Activated naive CD4-positive, alpha-beta T cell treated with Interleukin-2 at 50 U/mL for 16 hours (primary cell): ENCODE measurements at places on chromosomes 11 and 22.

DNA sequence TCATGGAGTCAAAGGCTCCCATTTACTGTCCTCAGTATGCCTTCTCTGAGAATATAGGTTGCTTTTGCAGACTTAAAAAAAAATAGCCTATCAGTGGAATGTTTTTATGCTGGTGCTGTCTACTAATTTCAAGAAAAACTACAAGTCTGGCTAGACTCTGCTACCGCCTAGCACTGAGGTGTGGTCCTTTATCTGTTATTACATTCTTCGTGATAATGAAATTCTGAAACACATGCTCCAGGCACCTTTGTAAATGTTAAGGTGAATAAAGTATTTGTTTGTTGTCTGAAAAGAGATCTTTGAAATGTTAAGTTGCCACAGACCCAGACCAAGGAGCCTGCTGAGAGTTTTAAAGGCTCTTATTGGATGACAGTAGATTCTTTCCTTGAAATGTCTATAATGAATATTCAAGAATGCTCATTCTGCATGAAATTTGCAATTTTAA, 95.3 kb downstream of the DBX1 start:
- no peak for DNase-seq

DNA sequence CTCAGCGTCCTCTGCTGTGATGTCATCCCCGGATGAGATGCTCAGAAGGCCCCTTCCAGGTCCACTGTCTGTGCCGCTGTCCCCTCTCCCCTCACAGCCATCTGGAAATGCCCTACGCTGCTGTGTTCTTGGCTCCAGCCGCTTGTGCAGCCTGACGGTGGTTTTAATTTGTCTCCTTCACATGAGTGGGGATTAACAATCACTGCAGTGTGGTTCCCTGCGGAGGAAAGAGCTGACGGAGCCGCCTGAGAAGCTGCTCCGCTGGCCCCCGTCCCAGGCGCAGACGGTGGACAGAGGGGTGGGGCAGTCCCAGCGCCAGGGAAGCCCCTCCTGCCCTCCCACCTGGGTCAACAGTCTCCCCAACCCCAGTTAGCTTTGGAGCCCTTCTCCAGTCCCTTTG, 67.5 kb upstream of the PHF21B start:
- no peak for DNase-seq

- no peak for DNase-seq
These were observed 4.8 kb downstream of the PKP3 start for GRCh38 chr11:398826-399225.

- no peak for DNase-seq
These were observed 89.2 kb downstream of the RTL6 start for GRCh38 chr22:44408829-44409192.

DNA sequence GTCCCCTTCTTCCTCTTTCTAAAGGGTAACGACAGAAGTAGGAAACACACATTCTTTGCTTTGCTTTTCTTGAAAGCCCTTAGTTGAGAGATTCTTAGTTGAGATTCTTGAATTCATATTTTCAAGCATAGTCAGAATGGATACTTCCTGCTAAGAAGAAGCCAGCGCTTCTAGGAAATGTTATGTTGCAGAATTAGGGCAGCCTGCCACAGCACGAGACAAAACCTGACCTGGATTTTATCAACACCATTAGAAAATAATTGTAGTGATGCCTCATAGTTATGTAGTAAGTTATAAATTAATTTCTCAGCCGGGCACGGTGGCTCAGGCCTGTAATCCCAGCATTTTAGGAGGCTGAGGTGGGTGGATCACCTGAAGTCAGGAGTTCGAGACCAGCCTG, 37.9 kb upstream of the NUP160 start:
- peak; percentile 29 for DNase-seq

DNA sequence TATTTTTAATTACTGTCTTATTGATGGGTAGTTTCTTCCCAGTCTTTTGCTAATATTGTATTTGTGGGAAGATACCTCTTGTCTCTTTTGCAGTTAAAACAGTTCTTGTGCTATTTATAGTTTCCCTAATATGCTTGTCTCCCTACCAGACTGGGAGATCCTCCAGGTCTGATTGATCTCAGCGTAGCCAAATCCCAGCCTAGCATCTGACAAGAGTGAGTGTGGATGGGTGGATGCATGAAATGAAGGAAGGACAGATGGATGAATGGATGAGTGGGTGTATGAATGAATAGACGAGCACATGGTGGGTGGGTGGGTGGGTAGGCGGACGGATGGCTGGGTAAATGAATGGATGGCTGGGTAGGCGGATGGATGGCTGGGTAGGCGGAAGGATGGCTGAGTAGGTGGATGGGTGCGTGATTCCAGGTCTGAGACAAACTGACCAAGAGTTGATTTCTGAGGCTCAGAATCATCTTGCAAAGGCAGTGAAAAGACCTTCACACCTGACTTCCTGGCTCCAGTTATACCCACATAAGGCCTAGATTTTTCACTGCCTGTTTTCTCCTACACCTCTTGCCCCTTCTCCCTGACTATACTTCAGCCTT, 11.4 kb downstream of the DNAJB13 start:
- DNase-seq: no peak

- no peak for DNase-seq
These were observed 526.7 kb downstream of the NTM start for GRCh38 chr11:131896978-131897615.

GRCh38 chr22:24827296-24827695, 21.3 kb downstream of the SGSM1 start:
- no peak for DNase-seq

GRCh38 chr11:116925050-116925449, 87.6 kb upstream of the APOA1 start:
- peak; percentile 15 for DNase-seq

DNA sequence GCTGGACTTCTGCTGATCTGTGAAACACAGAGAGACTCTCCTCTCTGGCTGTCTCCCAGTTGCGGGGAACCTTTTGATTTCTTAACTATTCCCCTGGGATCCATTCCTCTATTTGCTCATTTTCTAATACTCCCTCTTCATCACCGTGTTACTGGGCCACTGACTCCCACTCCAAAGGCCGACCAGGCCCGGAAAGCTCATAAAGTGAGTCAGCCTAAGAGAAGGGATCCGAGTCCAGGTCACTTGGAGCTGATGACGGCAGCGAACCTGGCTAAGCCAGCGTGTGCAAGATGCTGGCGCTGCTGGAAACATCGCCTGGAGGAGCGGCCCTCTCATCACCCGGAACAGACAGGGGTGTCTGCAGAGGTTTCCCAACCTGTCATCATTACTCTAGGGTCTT, 112.8 kb downstream of the FBXO7 start:
- no peak for DNase-seq

DNA sequence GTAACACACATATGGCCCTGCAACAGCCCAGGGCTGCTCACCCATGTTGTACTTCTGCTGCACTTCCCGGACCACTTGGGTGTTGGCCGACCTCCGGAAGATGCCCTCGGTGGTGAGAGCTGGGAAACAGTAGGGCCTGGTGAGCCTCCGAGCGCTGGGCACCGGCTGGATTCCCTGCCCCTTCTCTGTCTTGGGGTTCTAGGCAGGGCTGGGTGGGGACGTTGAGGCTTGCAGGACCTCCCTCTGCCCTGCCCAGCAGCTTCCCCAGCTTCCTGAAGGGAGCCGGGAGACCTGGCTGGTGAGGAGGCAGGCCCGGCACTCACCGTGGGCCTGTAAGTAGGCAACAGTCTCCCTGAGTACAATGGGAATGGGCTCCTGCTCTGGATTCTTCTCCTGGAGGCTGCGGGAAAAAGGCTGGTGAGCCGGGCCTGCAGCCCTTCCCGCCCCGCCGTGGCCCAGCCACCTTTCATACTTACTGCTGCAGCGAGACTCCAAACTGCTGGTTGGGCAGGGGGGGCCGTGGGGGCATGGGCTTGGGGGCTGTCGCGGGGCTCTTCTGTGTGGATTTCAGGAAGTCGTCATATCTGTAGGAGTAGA, 20.2 kb downstream of the ARHGAP1 start:
- no peak for DNase-seq

DNA sequence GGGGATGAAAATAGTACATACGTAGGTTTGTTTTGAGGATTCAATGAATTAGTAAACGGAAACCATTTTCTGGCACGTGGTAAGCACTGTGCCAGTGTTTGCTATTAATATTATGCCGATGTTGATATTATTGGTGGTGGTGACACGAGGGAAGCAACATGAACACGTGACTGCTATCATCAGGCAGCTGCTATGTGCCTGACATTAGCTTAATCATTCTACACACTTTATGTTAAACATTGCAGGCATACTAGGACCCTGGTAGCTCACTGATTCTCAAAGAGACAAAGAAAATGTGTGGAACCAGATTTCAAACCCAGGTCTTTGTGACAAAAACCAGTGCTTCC, 656 bp downstream of the SRRD start:
- DNase-seq: peak; percentile 16

DNA sequence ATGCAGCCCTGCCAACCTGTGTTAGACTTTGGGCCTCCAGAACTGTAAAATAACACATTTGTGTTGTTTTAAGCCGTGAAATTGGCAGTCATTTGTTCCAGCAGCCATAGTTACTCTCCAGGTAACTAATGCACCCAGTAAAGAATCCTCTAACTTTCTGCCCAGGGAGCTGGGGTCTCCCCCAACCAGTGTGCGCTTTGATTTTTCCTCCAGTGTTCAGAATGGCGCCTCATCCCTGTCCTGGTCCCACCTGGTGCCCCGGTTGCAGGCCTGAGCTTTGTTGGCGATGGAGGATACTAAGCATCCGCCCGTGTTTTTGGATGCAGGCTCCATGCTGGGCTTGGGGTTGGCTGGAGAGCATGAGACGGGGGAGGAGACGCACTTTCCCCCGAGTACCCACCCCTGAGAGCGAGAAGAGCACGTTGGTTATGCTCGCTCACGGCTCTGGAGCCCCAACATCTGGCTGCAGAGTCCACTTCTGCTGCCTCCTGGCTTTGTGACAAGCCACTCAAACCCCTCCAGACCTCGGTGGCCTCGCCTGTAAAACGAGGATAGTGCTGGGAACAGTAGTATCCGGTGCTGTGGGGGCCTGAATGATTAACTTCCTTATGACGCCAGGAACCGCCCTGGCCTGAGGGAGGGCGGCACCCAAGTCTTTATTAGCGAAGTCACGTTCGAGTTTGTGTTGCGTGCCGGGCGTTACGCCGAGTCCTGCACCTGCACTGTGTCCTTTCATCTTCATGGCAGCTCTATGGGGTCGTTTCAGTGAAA, 25.8 kb downstream of the MRGPRD start:
- no peak for DNase-seq

GRCh38 chr11:132006884-132007580, 636.6 kb downstream of the NTM start:
- DNase-seq: no peak

GRCh38 chr11:60895687-60896086, 10.7 kb downstream of the PRPF19 start:
- no peak for DNase-seq

- peak; percentile 66 for DNase-seq
These were observed 6.4 kb downstream of the DGKZ start for GRCh38 chr11:46353698-46354097.

GRCh38 chr22:21857481-21857914, 9.9 kb downstream of the MAPK1 start:
- DNase-seq: no peak
